ENCODE measurements at places on chromosomes 4 and X.

GRCh38 chrX:150156615-150157014, 206.5 kb upstream of the MAMLD1 start:
- H3K4me3 ChIP-seq, result no peak overlapping the region
- no peaks in the 10 kb centered on the region for H3K27me3 ChIP-seq
- no peaks in the 10 kb centered on the region for H3K36me3 ChIP-seq
- no peak for DNase-seq
- H3K27ac ChIP-seq, result no peak overlapping the region

- H3K4me3 ChIP-seq, result peak overlapping the region; percentile 35
- peaks cover 1% of the 10 kb centered on the region for H3K4me1 ChIP-seq
- no peak for DNase-seq
- no peak overlapping the region for H3K27ac ChIP-seq
Measured at GRCh38 chr4:121256887-121257466, 92.9 kb upstream of the TNIP3 start.

GRCh38 chrX:43175434-43175833, 397.5 kb upstream of the PPP1R2C start:
- no peak overlapping the region for H3K27ac ChIP-seq
- no peak overlapping the region for H3K4me3 ChIP-seq
- DNase-seq, result peak; percentile 6
- H3K4me1 ChIP-seq, result no peaks in the 10 kb centered on the region

- no peak overlapping the region for H3K27ac ChIP-seq
- H3K27me3 ChIP-seq, result no peaks in the 10 kb centered on the region
- no peak for DNase-seq
- no peaks in the 10 kb centered on the region for H3K4me1 ChIP-seq
Measured at GRCh38 chr4:165700855-165701254, 172.2 kb upstream of the TLL1 start.

GRCh38 chrX:11080741-11081305, 30.3 kb upstream of the HCCS start:
- no peak overlapping the region for H3K4me3 ChIP-seq
- H3K36me3 ChIP-seq, result no peaks in the 10 kb centered on the region
- H3K27ac ChIP-seq, result no peak overlapping the region
- DNase-seq, result no peak
- H3K27me3 ChIP-seq, result no peaks in the 10 kb centered on the region
- H3K4me1 ChIP-seq, result no peaks in the 10 kb centered on the region

- H3K4me3 ChIP-seq, result no peak overlapping the region
- H3K4me1 ChIP-seq, result peaks cover 8% of the 10 kb centered on the region
- DNase-seq, result no peak
- peaks cover 3% of the 10 kb centered on the region for H3K27me3 ChIP-seq
- no peaks in the 10 kb centered on the region for H3K36me3 ChIP-seq
- no peak overlapping the region for H3K27ac ChIP-seq
Measured at GRCh38 chrX:48460606-48461005, 9.5 kb downstream of the SLC38A5 start.

DNA sequence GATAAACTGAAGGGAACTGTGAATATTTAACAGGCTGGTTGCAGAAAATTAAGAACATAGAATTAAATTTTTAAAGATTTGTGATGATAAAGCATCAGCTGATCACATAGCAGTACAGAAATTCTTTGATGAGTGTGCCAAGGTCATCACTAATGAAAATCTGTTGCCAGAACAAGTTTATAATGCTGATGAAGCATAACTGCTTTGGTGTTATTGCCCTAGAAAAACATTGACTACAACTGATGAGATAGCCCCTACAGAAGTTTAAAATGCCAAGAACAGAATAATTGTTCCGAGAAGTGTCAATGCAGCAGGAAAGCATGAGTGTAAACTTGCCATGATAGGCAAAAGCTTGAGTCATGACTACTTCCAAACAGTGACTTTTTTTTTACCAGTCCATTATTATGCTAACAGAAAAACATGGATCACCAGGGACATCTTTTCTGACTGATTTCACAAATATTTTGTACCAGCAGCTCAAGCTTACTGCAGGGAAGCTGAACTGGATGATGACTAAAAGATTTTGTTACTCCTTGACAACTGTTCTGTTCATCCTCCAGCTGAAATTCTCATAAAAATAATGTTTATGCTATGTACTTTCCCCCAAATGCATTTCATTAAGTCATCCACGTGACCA, 1136.6 kb downstream of the FAT4 start:
- H3K27ac ChIP-seq, result no peak overlapping the region
- no peaks in the 10 kb centered on the region for H3K4me1 ChIP-seq
- peak; percentile 58 for DNase-seq

GRCh38 chrX:151982222-151982621, 7.7 kb upstream of the GABRE start:
- peaks cover 18% of the 10 kb centered on the region for H3K27me3 ChIP-seq
- DNase-seq, result peak; percentile 59
- H3K4me3 ChIP-seq, result peak overlapping the region; percentile 7
- peak overlapping the region; percentile 40 for H3K27ac ChIP-seq

- no peak overlapping the region for H3K4me3 ChIP-seq
- DNase-seq, result peak; percentile 68
- no peak overlapping the region for H3K27ac ChIP-seq
- peaks cover under 1% of the 10 kb centered on the region for H3K4me1 ChIP-seq
Measured at GRCh38 chr4:126895988-126896570, 736.7 kb upstream of the INTU start.
